Right renal cortex interstitium (tissue), 3 donors: ENCODE measurements at places on chromosomes 12 and 14. TPM values are rescaled to one million over a fixed set of nuclear protein-coding genes. Genes with fewer than 3 reads are reported as not detected.
A peak's percentile ranks its signal among the peaks of the same experiment; 100 is the strongest.

Gene WIF1
- polyA plus RNA-seq = 2.1 TPM

DNA sequence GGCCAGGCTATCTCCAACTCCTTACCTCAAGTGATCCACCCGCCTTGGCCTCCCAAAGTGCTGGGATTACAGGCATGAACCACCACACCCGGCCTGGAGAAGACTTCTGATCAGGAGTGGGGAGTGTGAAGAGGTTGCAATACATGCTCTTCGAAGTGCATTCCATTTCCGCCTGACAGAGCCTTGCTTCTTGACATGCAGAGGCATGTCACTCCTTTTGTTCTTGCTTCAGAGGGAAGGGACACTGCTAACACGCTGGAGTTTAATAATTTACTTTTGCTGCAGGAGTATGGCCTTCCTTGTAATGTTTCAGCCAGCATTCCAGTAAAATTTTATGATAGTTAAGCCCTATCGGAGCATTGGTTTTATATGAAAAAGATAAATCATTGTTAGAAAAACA lies 74.9 kb downstream of the SLC25A47 start:
- DNase-seq = no peak

GRCh38 chr12:81591256-81591655 lies 167.9 kb downstream of the PPFIA2 start:
- DNase-seq = no peak

Gene GUCY2C
- 0.54 TPM for polyA plus RNA-seq

DNA sequence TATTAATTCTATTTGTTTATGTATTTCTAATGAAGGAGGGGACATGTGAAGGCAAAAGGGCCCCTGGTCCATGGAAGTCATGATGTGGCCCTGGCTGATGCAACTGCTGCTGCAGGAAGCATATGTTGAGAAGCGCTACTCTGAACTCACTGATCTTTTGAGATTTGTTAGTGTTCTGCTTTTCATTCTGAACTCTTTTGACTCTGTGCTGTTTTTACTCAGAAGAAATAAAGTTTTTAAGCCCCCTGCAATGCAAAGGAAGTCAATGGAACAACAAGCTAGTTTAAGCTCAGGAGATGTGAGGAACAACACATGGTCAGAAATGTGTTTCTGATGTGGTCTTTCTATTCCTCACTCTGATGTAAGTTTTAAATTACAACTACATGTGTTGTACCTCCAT lies 88.9 kb upstream of the BTG1 start:
- no peak for DNase-seq

DNA sequence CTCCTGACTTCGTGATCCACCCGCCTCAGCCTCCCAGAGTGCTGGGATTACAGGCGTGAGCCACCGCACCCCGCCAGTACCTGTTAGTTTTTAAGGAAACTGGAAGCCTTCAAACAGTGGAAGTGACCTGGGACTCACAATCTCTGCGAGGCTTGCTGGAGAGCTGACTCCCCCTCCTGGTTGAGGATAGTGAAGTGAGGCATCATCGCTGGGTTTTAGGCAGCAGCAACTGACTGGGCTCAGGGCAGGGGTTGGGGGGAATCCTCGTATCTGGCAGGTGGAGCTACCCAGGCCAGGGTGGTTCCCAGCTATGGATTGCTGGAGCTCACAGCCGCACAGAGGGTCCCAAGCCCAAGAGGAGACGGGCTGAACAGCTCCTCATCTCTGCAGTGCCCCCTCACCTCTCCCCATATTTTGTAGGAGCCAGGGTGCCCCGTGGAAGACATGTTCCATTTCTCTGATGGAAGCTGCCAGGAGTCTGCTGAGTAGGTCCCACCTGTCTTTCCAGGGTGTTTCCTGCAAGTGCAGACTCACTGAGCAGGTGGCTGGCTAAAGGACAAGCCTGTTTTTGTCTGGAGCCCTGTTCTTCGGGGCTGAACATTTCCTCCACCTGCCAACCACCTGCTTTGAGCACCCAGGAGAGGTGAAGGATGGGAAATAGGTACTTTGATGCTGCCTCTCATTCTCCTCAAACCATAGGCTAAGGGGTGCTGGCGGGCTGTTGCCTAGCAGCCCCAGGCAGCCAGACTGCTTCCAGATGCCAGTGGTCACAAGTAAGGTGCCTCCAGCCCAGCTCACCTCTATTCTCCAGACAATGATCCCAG lies 3.1 kb downstream of the AVIL start:
- no peak for DNase-seq

DNA sequence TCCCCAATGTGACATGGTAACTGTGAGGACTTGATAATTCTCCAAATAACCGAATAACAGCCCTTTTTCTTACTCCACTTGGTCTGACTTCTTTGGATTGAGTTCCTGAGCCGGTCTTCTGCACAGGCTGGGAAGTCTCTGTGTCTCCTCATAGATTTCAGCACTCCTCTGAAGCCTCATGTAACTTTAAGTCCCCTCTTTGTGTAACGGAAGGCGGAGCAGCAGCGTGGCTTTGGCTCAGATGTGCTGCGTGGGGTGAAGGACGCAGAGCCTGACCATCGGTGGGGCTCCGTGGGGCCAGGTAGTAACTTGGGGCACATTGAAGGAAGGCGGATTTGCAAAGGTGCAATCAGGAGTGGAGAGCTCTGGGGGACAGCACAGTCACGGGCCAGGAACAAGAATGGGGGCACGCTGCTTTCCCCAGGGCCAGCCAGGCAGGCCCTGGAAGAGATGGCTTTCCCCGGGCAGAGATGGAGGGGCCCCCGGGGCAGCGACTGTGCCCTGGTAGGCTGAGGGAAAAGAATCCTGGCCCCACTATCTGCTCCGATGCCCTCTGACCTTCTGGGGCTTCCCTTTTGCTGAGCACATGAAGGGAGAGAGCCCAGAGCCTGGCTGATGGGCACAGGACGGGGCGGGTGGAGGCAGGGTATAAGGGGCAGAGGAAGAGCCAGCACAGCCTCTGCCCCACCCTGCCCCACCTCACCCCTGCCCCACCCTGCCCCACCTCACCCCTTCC lies 56.9 kb downstream of the ADGRD1 start:
- DNase-seq = no peak

Gene HNRNPA1
- polyA plus RNA-seq = 3,483 TPM

Gene RNASE7
- polyA plus RNA-seq = 0.96 TPM

Gene NEUROD4
- not detected for polyA plus RNA-seq

GRCh38 chr12:80598004-80598606 lies 109.3 kb upstream of the MYF6 start:
- peak; percentile 17 for DNase-seq

GRCh38 chr14:59543873-59544272 lies 32.7 kb downstream of the CCDC175 start:
- DNase-seq = no peak

Gene OR4K1
- not detected for polyA plus RNA-seq

Gene DNAI7
- polyA plus RNA-seq = 5.8 TPM

GRCh38 chr12:104094284-104094683 lies 30.0 kb downstream of the HCFC2 start:
- no peak for DNase-seq

DNA sequence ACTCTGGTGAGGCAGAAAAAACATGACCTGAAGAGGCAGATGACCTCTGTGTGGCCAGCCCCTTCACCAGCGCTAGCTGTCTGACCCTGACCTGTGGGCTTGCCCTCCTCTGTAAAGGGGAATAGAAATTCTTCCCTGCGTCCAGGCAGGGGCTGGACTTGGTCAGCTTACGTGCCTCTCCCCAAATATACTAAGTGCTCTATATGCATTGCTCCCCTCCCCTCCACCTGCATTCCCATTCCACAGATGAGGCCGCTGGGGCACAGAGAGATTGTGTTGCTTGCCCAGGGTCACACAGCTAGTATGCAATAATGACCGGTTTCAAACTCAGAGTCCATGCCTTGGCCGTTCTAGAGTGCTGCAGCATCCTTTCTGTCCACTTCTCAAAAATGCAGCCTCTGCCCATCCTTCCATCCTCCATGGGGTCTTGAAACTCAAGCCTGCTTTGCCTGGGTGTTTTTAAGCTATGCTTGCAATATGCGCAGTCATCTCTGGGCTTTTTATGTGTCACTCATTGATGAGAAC lies 303.9 kb downstream of the CACNA1C start:
- no peak for DNase-seq

- no peak for DNase-seq
These were observed at the start of gene MANSC1 for GRCh38 chr12:12349711-12350665. Gene MANSC1 (minus strand): TSS chr12:12350242. CDS start chr12:12343314, 6,928 bp downstream.

DNA sequence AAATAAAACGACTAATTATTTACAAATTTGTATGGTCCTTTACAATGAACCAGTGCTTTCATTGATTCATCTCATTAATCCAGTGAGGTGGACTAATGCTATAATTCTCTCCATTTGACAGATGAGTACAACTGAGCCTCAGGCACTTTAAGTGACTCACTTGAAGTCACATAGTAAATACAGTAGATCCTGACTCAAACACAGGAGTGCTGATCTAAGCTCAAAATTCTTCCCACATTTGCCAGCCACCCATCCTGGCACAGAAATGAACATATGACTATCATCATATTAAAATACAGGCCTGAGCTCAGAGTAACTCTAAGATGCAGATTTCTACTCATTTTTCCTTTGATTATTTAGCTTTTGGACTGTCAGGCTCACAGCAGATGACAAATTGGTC lies 30.6 kb downstream of the SLC16A7 start:
- DNase-seq = no peak

Gene UBE3B
- 33.3 TPM for polyA plus RNA-seq

- DNase-seq = no peak
These were observed 27.9 kb downstream of the PCNX1 start for GRCh38 chr14:70935135-70935534.

DNA sequence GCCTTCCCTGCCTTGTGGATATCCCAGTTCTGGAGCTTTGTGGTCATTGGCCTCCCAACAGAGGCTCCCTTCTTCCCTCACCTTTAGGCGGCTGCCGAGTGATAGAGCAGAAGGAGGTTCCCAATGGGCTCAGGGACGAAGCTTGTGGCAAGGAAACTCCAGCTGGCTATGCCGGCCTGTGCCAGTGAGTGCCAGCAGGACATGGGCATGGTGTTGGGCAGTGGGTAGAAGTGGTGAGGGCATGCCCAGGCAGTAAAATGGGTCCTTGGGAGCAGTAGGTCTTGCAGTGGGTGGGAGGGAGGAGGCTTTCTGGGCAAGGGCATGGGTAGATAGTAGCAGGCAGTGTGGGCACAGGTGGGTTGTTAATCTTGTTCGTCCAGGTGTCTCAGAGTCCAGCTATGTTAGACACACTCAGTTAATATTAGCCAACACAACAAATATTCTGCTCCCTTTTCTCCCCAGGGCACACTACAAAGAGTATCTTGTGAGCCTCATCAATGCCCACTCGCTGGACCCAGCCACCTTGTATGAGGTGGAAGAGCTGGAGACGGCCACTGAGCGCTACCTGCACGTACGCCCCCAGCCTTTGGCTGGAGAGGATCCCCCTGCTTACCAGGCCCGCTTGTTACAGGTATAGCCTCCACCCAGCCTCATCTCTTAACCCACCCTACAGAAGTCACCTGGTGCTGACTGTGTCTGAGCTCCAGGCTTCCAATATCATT lies 1.1 kb upstream of the IRF9 start:
- no peak for DNase-seq

Gene DHH
- polyA plus RNA-seq = 0.25 TPM

Gene LRTM2
- polyA plus RNA-seq = 0.31 TPM

GRCh38 chr12:53074999-53075370 lies 4.2 kb downstream of the SPRYD3 start:
- DNase-seq = no peak

- no peak for DNase-seq
These were observed 11.0 kb downstream of the ORAI1 start for GRCh38 chr12:121637231-121637914.

DNA sequence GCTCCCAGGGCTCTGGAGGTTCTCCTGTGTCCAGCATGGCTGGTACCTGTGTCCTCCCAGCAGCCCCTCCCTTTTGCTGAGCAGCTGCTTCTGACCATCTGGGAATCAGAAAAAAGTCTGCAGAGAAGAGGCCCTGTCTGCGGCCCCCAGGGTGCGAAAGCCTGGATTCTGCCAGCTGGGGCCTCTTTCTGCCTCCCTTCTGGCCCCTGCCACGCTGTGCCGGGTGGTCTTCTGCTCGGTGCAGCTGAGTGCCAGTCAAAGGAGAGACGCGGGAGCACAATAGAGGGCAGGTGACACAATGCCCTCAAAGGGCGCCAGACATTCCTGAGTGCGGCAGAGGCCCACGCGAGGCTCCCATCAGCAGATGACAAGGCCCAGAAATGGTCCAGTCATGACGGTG lies 12.6 kb downstream of the BTBD6 start:
- DNase-seq = no peak

DNA sequence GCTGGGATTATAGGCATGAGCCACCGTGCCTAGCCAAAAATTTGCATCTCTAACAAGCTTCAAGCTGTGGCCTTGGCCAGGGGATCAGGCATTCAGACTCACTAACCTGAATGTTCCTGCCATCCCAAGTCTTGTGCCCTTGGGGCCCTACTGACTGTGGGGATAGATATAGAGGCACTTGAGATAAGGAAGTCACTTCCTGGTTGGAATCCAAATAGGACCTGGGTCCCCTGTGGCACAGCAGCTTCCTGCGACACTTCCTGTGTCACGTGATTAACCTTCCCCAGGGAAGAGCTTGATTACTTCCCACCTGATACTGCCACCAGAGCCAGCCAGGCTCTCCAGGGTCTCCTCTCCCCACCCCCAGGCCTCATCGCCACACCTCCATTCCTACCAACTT lies 128.2 kb downstream of the BCL11B start:
- DNase-seq = no peak

Gene GAS2L3
- polyA plus RNA-seq = 18.5 TPM

DNA sequence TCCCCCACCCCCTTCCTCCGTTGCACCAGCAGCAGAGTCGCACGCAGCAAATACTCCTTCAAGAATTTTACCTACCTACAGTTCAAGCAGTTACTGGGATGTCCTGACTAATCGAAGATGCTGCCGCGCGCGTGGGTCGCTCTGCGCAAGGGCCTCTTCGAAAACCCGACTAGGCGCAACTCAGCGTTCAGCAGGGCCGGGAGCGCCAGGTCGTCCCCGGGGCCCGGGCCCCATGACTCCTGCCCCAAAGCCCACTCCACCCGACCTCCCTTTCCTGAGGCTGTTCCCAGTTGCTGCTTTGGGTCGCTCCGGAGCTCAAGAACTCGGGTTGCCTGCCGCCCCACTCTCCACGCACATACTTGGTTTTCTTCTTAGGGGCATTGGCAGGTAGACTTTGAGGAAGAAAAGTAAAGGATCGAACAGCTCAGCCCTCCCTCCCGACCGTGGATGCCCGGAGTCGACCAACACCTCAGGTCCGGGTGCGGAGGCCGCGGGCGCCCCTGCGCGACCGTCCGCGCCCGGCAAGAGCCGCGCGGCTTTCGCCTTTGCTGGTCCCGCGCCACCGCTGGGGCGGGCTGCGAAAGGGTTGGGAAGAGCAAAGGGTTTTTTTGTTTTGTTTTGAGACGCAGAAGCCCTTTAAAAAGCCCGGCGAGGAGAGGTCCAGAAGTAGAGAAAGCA lies 1.9 kb downstream of the BMP4 start:
- no peak for DNase-seq

- no peak for DNase-seq
These were observed 1168.4 kb downstream of the TMEM121 start for GRCh38 chr14:106694638-106695393.

Gene TMEM229B
- polyA plus RNA-seq = 2.6 TPM

DNA sequence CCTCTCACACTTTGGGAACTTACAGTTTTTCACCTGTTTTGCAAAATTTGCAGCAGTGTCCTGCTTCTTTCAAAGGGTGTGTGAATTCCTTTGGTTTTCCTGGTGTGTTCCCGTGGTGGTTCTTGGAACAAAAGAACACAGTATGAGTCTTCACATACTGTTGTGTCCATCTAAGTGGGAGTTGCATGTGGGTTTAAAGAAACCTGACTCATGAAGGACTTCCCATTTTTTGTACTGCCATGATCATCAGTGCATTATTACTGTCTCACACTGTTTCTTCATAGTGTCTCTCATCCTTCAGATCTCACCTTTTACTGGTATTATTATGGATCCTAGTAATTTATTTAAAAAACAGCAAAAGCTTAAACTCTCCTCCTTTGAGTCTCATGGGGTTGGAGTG lies 3.8 kb upstream of the GZMH start:
- no peak for DNase-seq
